Naive thymus-derived CD4-positive, alpha-beta T cell (primary cell): ENCODE measurements at places on chromosomes 12 and 14. TPM values are rescaled to one million over a fixed set of nuclear protein-coding genes. Genes with fewer than 3 reads are reported as not detected.

DNA sequence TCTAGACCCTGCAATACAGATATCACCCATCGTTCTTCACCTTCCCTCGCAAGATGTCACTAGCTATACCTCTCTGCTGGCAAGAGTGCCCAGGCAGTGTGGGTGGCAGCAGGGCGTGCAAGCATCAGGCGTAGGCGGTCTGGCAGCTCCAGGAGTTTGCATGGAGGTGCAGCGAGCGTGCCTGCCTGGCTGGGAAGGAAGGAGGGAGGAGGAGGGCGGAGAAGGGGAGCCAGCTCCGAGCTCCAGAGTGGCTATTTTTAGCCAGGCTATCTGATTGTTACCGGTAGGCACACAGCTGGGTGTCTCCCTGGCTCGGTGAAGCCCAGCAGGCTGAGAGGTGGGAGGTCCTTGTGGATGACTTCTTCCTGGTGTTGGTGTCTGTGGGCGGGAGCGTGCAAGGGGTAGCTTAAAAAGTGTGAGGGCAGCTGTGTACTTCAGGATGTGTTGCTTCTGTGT, 6.2 kb downstream of the FOXJ2 start:
- peaks cover 21% of the 10 kb centered on the region for H3K36me3 ChIP-seq
- peak overlapping the region; percentile 62 for H3K27ac ChIP-seq
- no peaks in the 10 kb centered on the region for H3K27me3 ChIP-seq
- peaks cover 58% of the 10 kb centered on the region for H3K4me1 ChIP-seq

Gene YEATS4
- 61.0 TPM for polyA plus RNA-seq

Gene CLEC7A
- not detected for polyA plus RNA-seq

Gene PROX2
- polyA plus RNA-seq, result 0.05 TPM

Gene ASIC1
- 0.51 TPM for polyA plus RNA-seq

Gene CD69
- 201 TPM for polyA plus RNA-seq

Gene RPL10L
- not detected for polyA plus RNA-seq
